Dermis lymphatic vessel endothelial cell (primary cell): ENCODE measurements at places on chromosomes 4 and X. TPM values are rescaled to one million over a fixed set of nuclear protein-coding genes. Genes with fewer than 3 reads are reported as not detected.

Gene EDA2R
- 0.43 and 1.5 TPM in 2 replicates for total RNA-seq

Gene TEX11
- not detected in 2 replicates for total RNA-seq

Gene COL4A5
- total RNA-seq: 27.7 and 41.9 TPM in 2 replicates

Gene BTK
- total RNA-seq: not detected in 2 replicates

Gene ADH1A
- not detected in 2 replicates for total RNA-seq
